SW 1271 (cell line): ENCODE measurements at places on chromosomes 6 and 20.

DNA sequence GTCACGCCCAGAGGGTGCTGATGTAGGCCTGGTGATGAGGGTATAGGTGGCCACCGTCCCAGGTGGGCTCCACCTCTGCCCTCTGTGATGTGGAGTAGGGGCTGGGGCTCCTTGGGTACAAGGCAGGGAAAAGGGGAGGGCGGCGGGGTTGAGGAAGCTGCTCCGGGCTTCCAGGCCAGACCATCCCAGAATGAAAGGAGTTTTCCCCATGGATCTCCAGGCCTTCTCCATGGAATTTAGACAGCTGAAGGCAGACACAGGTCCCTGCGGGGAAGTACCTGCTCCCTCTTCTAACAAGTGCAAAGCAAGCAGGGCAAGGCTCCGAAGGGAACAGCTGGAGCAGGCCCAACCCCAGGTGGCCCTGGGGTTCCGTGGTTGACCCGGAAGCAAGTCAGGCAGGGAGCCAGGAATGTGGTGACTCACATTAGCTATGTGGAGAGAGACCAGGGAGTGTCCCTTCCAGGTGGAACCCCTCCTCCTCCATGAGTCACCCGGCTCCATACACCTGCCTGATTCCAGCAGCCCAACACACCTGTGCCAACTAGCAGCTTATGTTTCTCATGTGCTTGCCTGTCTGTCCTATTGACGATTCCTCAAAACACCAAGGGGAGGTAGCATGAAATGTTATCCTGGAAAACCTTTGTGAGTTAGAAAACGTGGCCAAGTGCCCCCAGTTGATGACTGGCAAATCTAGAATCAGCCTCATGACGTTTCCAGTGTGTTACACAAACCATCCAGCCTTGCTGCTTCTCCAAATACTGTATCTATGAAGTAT, 59.7 kb upstream of the SNX9 start:
- DNase-seq, result peak; percentile 78

DNA sequence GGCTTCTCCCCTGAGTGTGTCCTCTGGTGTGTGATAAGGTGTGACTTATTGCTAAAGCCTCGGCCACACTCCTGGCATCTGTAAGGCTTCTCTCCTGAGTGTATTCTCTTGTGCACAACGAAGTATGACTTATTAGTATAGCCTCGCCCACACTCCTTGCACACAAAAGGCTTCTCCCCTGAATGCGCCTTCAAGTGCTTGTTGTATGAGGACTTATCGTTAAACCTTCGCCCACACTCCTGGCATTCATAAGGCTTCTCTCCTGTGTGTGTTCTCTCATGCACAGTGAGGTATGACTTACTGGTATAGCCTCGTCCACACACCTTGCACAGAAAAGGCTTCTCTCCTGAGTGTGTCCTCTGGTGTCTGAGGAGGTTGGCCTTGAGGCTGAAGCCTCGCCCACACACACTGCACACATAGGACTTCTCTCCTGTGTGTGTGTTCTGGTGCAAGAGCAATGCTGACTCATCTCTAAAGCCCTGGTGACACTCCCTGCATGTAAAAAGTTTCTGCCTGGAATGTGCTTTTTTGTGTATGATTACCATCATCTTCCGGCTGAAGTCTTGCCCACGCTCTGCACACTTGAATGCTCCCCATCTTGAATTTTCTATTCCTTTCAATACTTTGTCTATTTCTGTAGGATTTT, 20.4 kb downstream of the ZNF337 start:
- DNase-seq, result no peak

DNA sequence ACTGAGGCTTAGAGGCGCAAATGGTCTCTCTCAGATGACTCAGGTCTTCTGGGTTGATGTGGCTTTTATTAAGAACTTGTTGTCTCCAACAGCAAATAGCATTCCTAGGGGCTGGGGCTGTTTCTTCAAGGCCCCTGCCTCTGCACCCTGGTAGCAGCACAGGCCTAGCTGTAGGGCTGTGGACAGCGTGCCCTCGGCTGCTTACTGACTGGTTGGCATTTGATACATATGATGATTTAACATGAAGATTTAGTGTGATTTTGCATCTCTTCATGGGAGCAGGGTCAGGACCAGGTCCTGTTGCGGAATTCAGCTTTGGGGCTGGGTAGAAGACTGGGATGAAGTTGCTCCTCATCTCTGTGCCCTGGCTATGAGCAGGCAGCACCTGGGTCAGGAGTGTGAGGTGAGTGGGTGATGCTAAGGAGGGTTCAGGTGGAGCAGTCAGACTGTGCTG, 24.3 kb upstream of the IER3 start:
- no peak for DNase-seq

- DNase-seq, result no peak
Measured at GRCh38 chr6:100613656-100614055, 148.9 kb upstream of the SIM1 start.

- no peak for DNase-seq
Measured at GRCh38 chr6:68628161-68628560, 6.9 kb upstream of the ADGRB3 start.

- DNase-seq, result no peak
Measured at GRCh38 chr20:53175135-53175780, 203.1 kb downstream of the TSHZ2 start.

- DNase-seq, result no peak
Measured at GRCh38 chr6:84317463-84317862, 90.0 kb upstream of the CEP162 start.

- no peak for DNase-seq
Measured at GRCh38 chr6:5158180-5158579, 73.0 kb downstream of the PPP1R3G start.

DNA sequence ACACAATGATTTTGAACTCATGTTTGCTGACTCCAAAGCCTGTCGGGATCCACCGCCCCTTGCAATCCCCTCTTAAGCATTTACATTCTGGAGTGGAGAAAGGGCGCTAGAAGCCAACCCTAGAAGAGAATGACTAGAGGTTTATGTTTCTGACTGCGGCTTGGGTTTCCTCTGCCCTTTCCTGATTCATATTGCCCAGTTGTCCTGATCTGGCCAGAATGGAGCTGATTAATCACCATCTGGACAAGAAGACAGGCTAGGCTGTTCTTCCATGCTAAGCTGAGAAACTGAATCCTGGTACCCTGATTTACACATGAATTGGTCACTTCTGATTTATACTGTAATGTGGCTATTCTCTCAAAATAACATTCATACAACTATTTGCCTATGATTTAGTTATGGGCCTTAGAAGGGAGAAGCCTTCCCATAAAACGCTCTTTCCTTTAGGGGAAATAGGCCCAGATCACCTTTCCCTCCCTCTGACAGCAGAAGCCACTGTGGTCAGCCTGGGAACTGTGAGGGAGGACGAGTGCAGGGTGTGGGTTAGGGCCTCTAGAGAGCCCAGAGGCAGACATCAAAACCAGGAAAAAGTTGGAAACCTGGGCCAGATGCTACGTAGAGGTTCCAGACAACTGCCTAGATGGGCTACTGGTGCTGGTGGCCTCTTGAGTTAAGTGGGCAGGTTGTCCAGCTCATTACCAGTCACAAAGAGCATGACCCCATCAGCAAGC, 199.2 kb upstream of the PRDM1 start:
- no peak for DNase-seq

GRCh38 chr20:4856022-4856755, 134.5 kb downstream of the PRND start:
- no peak for DNase-seq

DNA sequence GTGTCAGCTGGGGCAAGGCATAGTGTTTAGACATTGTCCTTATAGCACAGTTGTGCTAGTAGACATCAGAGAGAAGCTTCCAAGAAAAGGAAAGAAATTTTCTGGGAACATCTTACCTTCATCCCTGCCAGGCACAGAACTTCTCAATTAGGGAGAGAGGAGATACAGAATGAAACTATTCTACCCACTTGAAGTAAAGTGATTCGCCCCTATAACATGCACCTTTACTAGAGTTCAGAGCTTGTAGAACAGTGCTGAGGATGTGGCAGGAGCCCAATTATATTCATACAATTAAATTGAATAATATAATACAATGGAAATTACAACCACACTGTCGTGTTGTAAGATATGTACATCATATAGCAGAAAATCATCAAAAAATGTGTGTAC, 1063.9 kb upstream of the CITED2 start:
- no peak for DNase-seq

DNA sequence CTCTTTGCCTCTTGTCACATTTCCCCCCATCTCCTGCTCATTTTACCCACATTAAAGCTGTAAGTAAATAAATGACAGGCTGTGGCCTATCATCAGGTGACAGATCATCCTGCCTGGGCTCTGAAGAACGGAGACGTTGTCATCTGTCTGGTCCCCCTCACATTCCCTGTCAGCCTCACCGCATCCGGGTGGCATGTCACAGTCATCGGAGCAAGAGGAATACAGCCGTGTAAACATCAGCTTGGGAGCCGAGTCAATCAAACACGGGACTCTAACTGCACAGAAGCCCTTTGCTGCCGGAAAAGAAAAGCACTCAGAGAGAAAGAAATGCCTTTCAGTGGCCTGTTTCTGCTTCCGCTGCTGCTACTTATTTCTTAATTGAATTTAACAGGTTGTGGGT, 371.9 kb upstream of the ID4 start:
- DNase-seq, result no peak

DNA sequence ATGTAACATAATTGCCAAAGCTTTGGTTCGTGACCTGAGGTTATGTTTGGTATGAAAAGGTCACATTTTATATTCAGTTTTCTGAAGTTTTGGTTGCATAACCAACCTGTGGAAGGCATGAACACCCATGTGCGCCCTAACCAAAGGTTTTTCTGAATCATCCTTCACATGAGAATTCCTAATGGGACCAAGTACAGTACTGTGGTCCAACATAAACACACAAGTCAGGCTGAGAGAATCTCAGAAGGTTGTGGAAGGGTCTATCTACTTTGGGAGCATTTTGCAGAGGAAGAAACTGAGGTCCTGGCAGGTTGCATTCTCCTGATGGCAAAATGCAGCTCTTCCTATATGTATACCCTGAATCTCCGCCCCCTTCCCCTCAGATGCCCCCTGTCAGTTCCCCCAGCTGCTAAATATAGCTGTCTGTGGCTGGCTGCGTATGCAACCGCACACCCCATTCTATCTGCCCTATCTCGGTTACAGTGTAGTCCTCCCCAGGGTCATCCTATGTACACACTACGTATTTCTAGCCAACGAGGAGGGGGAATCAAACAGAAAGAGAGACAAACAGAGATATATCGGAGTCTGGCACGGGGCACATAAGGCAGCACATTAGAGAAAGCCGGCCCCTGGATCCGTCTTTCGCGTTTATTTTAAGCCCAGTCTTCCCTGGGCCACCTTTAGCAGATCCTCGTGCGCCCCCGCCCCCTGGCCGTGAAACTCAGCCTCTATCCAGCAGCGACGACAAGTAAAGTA, 547 bp upstream of the ESR1 start:
- DNase-seq, result no peak

DNA sequence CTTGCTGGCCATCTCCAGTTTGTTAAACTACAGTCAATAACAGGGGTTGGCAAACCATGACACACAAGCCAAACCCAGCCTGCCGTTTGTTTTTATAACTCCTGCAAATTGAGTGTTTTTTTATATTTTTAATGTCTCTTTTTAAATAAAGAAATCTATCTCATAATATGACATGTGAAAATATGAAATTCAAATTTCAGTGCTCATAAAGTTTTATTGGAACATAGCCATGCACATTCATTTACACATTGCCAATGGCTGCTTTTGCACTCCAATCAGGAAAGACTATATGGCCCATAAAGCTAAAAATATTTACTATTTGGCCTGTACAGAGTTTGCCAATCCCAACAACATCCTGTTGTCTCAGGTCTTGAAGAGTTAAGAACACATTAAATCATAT, 129.0 kb upstream of the SRSF6 start:
- no peak for DNase-seq
